ENCODE measurements at places on chromosomes 5 and 9.

DNA sequence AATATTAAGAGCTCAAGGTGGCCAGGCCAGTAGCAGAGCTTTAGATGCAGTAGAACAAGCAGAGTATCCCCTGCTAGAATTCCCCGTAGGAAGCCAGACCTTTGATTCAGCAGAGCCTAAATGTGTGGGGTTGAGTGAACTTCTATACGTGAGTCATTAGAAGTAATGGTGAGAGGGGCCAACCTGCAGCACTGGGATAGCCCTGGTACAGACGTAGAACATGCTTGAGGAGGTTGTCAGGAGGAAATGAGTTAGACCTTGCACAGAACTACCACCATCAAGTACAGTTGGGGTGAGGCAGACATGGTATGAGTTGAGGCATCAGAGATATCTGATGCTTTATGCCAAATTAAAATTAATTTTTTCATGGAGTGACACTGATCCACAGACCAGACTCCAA is 42.0 kb downstream of the PDCD1LG2 start:
- DNase-seq: no peak

DNA sequence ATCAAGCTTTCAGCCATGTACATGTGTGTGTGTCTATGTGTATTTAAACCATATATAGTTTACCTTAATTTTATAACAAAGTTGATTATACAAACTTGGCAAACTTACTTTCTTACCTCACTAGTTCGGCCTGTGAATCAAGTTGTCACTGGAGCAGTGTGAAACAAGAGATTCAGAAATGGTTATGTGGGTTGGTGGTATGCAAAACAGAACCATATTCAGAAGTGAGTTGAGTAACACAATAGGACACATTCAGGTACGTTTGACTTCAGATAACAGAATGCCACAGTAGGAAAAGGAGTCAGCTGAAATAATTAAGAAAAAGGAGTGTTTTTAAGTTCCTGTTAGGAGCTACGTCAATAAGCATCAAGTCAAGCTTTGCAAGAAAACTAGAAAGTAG is 21.5 kb downstream of the XPA start:
- no peak for DNase-seq

DNA sequence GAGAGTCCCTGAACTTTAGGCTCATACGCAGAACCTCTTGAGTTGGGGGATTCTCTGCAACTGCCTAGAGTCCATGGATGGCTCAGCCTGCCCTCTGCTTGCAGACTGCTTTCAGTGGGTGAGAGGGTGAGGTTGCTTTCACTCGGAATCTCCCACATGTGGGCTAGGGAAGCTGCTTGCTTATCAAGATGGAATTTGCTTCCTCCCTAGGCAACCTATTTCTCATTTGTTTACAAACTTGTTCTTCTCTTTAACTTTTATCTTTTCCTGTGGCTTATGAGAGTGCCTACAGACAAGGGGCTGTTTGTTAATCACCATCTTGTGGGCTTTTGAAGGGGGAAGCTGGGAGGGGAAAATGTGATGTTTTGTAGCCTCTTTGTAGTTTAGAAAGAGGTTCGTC is 10.0 kb downstream of the TLE4 start:
- DNase-seq: no peak

DNA sequence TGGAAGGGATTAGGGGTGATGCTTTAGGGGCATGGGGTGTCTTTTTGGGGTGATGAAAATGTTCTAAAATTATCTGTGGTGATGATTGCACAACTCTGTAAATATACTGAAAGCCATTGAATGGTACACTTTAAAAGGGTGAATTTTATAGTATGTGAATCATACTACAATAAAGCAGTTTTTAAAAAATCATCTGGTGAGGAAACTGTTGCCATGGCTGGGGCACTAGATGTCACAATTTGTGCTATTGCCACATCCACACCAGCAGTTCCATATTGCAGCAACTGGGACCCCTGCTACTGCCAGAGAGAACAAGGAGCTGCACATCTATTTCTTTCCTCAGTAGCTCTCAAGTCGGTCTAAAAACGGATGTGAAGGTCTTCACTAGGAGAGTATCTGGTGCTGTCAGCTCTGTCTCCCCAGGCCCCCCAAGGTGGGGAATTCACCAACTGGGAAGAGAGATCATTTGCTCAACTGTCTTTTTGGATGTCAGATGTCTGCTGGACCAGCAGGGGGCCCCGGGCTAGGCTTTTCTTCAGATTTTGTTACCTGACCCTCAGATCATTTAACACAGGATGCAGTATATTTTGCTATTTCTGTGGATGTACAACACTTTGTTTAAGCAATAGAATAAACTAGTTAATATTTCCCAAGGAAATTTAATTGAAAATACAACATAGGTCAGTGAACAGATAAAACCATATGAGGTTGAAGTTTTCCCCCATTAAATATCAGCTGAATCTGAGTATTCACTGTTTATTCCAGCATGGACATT is 13.2 kb downstream of the CMYA5 start:
- DNase-seq: no peak

DNA sequence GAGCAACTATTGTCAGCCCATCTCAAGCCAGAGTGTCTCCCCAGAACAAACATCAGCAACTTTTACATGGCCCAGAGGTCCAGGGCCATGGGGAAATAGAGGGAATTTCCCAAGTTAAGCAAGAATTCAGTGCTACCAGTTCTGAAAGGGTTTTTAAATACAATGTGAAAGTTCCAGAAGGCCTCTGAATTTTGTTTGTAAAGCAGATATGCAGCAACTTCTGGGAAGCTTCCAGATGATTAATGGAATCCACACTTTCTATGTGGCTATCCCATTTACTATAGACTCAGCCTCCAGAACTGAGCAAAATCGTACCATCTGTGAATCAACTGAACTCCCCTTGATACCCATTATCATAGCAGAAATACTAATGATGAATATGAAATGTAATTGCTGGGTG is 93.8 kb downstream of the FEM1C start:
- no peak for DNase-seq

Measured in activated CD8-positive, alpha-beta memory T cell treated with anti-CD3 and anti-CD28 coated beads for 48 hours (primary cell).